M059J (cell line): ENCODE measurements at places on chromosomes 7 and 10. TPM values are rescaled to one million over a fixed set of nuclear protein-coding genes. Genes with fewer than 3 reads are reported as not detected.

IFIT1 gene
- 733 and 788 TPM in 2 replicates for total RNA-seq

SLIT1 gene
- not detected in 2 replicates for total RNA-seq

SRRM3 gene
- total RNA-seq = 0.27 and 0.39 TPM in 2 replicates

ASB15 gene
- not detected in 2 replicates for total RNA-seq

GPRIN2 gene
- 0.10 and 1.6 TPM in 2 replicates for total RNA-seq

ASAH2B gene
- total RNA-seq = 3.1 and 4.9 TPM in 2 replicates

CYP2E1 gene
- total RNA-seq = 0.42 TPM in 1 of 2 replicates, not detected in the other

DNA sequence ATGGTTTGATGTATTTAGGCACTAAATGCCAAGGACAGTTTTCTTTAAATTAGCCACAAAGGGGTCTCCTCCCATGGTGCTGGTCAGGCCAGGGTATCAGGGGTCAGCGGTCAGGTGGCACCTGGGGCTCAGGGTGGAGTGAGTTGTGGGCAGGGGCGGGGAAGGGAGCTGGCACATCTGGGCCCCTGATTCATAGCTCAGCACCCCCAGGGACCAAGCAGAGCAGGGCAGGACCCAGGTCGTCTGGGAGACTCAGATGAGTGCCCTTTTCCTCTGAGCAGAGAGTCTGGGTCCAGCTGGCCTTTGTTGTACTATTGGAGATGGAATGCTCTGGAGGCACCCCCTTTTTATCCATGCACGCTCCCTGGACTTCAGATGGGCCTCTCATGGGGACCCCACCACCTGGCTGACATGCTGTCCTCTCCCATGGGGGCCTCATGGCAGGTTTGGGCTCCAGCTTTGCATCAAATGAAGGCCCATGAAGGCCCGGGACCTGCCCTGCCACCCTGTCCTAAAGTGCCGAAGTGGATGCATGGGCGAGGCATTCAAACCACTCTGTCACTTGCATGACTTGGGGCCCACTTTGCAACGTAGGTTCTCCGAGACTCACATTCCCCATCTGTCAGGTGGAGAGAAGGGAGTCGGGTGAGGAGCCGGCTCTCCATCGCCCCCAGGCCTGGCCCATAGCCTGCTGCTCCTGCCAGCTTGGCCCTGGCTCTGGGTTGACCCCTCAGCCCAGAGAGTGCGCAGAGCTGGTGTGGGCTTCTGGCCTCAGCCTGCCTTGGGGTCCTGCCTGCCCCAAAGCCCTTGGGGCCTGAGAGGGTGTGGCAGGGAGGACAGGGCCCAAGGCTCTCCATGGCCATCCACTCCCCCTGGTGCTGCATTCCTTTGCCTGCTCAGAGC lies 66.4 kb downstream of the RAMP3 start:
- DNase-seq = no peak

DNA sequence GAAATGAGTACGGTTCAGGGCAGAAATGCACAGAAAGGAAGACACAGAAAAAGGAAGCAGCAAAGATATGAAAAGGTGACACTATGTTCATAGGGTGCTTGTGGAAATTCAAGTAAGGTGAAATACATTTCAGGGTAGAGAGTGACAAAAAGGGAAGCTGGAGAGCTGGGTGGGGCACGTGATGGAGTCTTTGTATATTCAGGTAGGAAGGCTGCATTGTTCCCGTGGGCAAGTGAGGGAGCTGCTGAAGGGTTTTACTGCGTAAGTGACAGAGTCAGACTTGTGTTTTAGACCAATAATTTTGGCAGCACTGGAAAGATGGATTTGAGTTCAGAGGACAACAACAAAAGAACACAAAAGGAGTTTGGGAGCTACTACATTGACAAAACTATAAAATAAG lies 35.3 kb upstream of the ANK3 start:
- DNase-seq = no peak

- DNase-seq = no peak
Observed at GRCh38 chr7:29243910-29244655, 49.5 kb downstream of the CHN2 start.

- DNase-seq = no peak
Observed at GRCh38 chr7:151857412-151857811, 19.5 kb downstream of the PRKAG2 start.

DNA sequence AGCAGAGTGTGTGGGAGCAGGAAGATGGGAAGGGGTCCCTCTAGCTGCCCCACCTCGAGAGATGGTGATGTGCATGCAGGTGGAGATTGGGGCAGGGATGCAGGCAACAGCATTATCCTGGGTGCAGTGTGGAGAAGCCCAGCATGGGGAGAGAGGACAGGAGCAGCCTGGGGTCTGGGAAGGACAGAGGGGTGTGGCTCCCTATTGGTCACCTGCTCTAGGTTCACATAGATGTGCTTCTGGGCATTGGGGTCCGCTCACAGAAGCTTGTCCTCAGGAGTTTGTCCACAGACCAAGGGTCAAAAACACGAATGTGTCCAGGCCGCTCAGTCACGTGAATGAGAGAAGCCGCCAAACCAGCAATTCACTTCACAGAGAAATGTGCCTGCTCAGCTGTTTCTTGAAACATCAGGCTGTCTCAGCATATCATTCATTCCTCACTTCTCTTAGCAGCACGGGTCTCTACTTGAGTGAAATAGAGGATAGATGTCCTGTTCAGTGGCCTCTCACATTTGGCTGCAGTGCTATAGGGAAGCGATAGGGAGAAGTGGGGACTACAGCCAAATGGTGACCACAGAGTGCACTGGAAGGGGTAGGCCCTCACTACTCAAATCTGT lies 11.5 kb upstream of the SLC29A3 start:
- DNase-seq = no peak

DNA sequence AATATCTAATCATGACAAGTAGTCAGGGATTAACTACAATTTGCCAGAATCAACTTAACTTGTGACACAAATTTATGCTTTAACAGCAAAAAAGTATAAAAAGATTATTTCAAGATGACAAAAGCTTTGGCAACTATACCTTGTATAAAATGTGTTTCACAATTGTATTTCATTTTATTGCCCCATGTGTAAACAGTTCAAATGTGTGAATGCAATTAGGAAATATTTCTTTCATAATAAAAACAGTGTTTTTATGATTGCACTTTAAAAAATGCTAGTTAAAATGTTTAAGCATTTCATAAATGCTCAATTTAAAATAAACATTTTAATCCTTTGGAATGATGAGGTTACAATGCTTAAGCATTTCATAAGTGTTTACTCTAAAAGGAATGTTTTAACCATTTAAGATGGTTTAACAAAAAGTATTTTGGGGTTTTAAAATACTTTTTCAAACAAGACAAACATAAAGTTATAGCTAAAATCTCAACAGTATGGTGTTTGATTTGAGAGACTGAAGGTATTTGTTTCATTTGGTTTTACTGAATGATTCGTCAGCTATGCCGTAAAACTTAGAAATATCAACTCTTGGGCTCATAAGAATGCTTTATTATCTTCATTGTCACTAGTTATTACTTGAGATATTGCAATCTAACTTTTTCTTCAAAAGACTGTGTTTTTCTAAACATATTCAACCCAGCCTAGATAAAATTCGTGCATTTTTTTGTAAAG lies 50.1 kb downstream of the SFTPD start:
- DNase-seq = peak; percentile 9

GRCh38 chr10:13450069-13450468 lies 78.7 kb downstream of the BEND7 start:
- peak; percentile 48 for DNase-seq

DNA sequence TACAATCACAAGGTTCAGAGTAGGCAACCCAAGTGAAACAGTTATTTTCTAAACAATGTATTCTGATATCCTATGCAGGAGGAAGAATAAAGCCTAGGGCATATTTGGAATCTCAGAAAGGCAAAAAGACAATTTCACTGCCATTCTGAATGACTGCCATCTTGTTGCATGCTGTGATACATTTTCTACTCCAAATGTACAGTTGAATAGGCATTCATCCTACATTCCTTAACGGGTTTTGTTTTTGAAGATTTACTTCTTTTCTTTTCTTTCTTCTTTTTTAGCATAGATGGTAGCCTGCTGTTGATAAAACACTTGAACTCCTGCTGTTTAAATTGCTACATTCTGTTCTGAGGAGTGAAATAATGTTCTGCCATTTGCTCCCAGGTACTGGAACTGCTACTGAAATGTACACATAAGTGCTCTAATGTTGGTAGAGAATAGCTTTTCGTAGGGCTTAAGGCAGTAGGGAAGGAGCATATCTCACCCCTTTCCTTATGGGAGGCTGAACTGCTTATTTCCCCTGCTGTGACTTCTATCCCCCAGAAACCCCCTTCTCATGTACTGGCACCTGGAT lies 506.8 kb downstream of the DNAJB9 start:
- no peak for DNase-seq

DNA sequence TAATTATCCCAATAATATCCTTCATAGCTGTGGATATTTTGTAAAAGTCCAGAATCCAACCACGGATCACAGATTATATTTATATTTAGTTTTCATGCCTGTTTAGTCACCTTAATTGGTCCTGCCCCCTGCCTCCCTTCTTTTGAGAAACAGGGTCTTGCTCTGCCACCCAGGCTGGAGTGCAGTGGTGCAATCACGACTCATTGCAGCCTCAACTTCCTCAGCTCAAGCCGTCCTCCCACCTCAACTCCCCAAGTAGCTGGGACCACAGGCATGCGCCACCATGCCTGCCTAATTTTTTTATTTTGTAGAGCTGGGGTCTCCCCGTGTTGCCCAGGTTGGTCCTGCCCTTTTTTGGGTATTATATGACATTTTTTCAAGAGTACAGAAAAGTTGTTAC lies 129.4 kb downstream of the KAT6B start:
- peak; percentile 12 for DNase-seq

- no peak for DNase-seq
Observed at GRCh38 chr10:124640538-124641231, 103.5 kb downstream of the FAM53B start.

DNA sequence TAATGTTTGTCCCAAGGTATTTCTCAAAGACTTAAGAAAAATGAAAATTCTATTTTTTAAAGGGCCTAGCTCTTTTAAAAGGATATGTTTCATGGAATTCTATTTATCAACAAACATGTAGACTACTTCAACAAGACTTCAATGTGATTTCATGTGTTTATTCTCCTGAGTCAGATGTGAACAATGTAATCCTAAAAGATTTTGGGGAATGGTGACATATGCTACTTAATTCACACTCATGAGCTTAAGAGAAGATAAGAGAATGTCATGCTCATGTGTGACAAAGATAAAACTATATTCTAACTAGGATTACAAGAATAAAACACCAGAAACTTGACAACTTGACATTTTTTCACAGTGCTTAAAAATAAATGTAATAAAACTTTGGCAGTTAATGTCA lies 127.5 kb downstream of the TES start:
- DNase-seq = no peak

DNA sequence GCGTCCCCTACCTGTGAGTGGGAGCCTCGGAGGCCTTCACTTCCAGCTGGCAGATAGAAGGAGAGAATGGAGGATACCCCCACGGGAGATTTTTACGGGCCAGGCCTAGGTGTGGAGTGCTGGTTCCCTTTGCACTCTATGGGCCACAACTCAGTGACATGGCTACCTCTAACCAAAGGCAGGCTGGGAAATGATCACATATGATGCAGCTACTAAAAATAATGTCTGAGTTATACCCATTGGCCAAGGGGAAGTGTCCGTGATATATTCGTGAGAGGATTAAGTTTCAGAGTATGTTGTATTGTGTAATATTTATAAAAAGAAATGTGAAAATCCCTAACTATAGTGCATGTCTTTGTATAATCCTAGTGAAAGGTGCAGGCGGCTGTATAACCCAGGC lies 13.5 kb upstream of the HIPK2 start:
- no peak for DNase-seq

DNA sequence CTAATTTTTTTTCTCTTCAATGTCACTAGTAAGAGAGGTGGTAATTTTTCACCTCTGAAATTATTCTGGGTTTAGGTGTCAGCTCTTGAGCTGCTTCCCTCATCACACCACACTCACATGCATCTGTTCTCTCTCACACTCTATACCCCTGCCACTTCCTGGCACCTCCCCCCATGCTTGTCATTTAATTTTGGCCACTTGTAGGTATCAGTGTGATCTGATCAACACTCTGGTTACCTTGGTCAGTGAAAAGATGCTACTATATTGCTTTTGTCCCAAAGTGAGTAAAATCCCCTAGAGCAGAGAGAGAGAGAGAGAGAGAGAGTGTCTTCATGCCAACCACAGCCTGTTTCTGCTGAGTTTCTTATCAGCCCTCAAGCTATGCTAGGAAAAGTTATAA lies 42.5 kb downstream of the STK17A start:
- DNase-seq = no peak

DNA sequence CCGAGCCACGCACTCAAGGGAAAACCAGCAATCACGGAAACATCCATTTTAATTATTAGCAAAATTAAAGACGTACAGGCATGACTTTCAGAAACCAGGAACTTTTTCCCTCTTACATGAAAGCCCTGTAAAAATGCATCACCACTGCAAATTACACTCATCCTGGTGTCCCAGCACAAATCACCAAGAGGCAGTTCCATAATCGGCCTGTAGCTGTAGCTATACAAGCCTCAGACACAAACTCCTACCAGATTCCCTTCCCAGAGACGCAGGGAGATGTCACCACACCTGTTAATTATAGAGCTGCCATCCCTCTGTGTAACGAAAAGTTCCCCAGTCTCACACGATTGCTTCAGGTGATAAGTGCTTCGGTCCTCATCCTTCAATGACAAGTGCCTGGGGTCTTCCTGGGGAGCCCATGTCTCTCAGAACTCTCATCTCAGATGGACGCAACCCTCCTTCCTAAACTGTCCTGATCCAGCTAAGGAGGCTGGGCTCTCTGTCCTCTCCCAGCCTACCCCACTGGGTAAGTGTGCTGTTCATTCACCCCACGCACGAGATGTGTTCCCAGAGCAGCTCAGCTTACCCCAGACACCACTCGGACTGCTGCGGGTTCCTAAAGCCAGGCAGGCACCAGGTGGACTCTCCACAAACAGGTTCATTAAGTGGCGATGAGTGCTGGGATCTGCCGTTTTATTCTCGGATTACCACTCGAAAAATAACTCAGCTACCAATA lies 5.9 kb downstream of the FGFR2 start:
- DNase-seq = no peak

GRCh38 chr7:45601094-45601493 lies 26.9 kb downstream of the ADCY1 start:
- DNase-seq = no peak

DNA sequence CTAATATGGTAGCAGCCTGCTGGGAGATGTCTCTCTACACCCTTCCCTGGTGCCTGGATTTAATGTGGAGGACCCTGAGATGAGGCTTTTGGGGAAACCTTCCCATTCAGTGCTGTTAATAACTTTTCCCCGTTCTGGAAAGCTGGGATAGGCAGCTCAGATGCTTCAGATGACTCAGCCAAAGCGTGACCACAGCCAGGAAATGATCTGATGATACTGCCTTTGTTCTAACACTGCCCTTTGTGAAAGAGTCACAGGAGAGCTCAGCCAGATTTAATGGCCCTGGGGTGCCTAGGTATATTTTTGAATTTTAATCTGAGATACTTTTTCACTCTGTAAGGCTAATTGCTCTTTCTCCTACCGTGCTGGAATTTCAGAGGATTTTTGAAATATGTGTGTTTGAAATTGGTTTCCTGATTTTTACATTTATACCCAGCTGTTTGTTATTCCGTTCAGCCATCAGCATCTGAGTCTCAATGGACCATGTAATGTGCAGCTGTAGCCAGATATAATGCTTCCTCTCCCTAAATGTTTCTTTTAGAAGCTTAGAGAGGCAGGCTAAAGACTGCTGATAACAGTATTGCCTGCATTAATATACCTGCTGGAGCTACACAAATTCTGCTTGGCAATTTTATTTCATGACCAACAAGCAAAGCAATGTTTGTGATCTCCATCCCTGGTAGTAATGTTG lies 17.8 kb downstream of the CELF2 start:
- peak; percentile 34 for DNase-seq

GRCh38 chr10:12269056-12269455 lies 73.1 kb downstream of the CDC123 start:
- no peak for DNase-seq

GRCh38 chr7:88184848-88185304 lies 35.0 kb downstream of the SRI start:
- DNase-seq = peak; percentile 88
